Esophagus muscularis mucosa (tissue), 4 donors: ENCODE measurements at places on chromosomes 12 and 14. TPM values are rescaled to one million over a fixed set of nuclear protein-coding genes. Genes with fewer than 3 reads are reported as not detected.

The HOXC9 gene
- not detected for total RNA-seq

The SLC10A1 gene
- not detected for total RNA-seq

The BDKRB1 gene
- 2.5 TPM for total RNA-seq

The TXNDC16 gene
- total RNA-seq: 12.1 TPM

The TRHDE gene
- total RNA-seq: 0.63 TPM

The C12orf54 gene
- total RNA-seq: not detected

The ZFHX2 gene
- total RNA-seq: 1.8 TPM

- no peaks in the 10 kb centered on the region for H3K36me3 ChIP-seq
- no peaks in the 10 kb centered on the region for H3K27me3 ChIP-seq
- DNase-seq: no peak
- H3K4me1 ChIP-seq: no peaks in the 10 kb centered on the region
- no peak overlapping the region for H3K27ac ChIP-seq
Measured at GRCh38 chr14:49464885-49465284, 121.3 kb downstream of the RPS29 start.

DNA sequence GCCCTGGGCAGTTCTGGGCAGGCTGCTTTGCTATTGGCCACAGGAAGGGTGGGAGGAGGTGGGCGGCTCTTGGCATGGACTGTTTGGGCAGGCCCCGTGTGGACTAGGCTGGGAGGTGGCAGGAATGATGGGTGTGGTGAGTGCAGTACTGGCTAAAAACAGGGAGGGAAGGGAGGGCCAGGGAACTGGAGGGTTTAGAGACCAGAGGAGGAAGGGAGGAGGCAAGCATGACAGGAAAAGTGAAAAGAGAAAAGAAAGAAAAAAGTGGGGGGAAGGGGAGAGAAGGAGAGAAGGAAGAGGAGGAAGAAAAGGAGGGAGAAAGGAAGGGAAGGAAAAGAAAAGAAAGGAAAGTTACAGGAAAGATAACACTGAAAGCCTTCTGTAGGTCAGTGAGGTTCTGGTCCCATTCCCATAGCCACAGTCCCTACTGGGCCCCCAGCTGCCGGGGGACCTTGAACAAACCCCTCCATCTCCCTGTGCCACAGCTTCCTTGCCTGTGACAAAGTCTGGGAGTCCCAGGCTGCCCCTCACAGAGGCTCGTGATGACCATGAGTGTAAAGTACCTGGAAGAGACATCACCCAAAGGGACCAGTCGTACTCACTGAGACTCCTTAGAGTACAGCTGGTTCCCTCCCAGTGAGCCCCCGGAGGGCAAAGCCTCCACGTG lies 1.1 kb upstream of the C14orf132 start:
- peak overlapping the region; percentile 90 for H3K4me3 ChIP-seq
- no peaks in the 10 kb centered on the region for H3K27me3 ChIP-seq
- no peaks in the 10 kb centered on the region for H3K36me3 ChIP-seq
- no peak for DNase-seq
- H3K4me1 ChIP-seq: peaks cover 46% of the 10 kb centered on the region

DNA sequence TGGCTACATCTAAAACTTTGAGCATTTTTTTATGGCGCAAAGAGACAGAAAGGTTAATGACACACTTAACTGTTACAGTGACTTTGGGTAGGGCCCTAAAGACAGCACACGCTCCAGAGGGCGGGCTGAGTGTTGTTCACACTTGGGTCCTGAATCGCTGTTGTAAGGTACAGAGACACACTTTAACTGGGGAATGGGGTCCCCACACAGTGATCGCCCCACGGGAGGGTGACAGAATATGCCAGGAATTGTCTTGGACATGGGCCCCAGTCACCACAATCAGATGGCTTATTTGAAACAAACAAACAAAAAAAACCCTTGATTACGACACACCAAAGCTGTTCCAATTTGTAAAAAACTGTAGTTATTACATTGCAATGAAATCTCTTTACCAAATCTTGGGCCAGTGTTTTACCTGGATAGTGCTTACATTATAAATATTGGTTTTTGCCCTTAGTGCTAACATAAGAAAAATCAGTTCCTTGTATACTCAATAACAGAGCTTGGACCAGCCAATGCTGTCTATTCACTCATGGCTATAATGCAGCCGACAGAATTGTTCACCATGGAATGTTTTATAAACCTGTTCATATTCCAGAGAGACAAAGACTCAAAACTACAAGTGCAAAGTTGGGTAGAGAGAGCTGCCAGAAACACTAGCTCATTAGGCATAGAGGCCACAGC lies 28.3 kb downstream of the KCTD10 start:
- H3K27ac ChIP-seq: no peak overlapping the region
- H3K4me3 ChIP-seq: no peak overlapping the region
- H3K27me3 ChIP-seq: no peaks in the 10 kb centered on the region
- H3K36me3 ChIP-seq: peaks cover 33% of the 10 kb centered on the region

- no peak overlapping the region for H3K4me3 ChIP-seq
- DNase-seq: no peak
- H3K27ac ChIP-seq: no peak overlapping the region
- peaks cover 3% of the 10 kb centered on the region for H3K27me3 ChIP-seq
- peaks cover 17% of the 10 kb centered on the region for H3K4me1 ChIP-seq
Measured at GRCh38 chr12:65505386-65506121, 227.1 kb downstream of the MSRB3 start.

DNA sequence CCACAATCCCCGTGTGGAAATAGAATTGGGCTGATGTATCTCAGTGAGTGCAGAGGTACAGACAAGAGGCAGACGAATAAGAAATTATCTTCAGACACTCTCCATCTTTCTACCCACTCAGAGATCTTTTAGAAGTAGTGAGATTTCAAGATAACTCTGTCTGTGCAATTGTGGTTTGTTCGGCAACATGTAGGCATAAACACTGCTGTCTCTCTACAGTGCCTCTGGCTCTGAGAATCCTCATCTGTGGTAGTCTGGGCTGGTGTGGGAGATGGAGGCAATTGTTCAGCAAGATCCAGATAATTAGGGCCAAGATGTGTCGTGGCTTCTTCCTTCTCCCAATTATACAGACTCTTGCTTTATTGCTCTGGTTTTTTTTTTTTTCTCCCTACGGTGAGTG lies 3.1 kb downstream of the HOXC13 start:
- H3K27me3 ChIP-seq: peaks cover 95% of the 10 kb centered on the region
- H3K36me3 ChIP-seq: no peaks in the 10 kb centered on the region
- H3K4me1 ChIP-seq: peaks cover 6% of the 10 kb centered on the region
- no peak overlapping the region for H3K4me3 ChIP-seq

DNA sequence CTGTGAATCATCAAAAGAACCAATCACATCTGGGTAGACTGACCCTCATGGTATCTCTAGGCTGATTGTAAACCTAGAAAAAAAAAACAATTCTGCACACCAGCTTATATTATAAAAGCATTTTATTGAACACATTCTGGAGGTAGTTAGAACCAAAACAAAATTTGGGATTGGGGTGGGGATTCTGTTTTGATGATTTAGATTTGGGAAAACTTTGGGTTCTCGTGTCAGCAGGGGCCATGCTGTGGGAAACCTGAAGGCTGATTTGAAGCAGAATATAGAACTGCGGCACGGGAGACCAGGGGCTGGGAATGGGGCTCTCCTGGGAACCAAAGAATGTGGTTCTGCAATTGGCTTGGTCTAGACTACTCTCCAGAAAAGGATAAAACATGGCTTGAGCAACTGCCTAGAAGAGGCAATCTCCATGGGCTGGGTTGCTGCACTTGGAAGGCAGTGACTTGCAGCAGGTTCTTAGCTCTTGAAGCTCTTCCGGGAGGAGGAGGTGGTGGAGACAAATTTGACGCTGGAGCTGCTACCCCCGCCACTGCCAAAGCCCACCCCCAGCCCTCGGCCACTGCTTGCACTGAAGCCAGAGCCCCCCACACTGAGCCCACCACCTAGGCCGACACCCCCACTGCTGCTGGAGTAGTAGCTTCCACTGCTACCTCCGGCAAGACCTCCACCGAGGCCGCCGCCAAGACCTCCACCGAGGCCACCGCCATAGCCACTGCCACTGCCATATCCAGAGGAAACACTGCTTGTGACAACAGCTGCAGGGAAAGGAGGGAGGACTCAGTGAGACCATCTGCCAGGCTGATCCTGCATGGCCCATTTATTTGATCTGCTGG lies 5.5 kb downstream of the KRT5 start:
- H3K4me1 ChIP-seq: no peaks in the 10 kb centered on the region
- no peaks in the 10 kb centered on the region for H3K27me3 ChIP-seq
- DNase-seq: peak; percentile 60
- H3K4me3 ChIP-seq: no peak overlapping the region
- no peaks in the 10 kb centered on the region for H3K36me3 ChIP-seq

- no peaks in the 10 kb centered on the region for H3K36me3 ChIP-seq
- no peak overlapping the region for H3K27ac ChIP-seq
- H3K27me3 ChIP-seq: no peaks in the 10 kb centered on the region
- H3K4me3 ChIP-seq: no peak overlapping the region
Measured at GRCh38 chr12:19971361-19972280, 396.7 kb upstream of the PDE3A start.

- no peaks in the 10 kb centered on the region for H3K4me1 ChIP-seq
- no peaks in the 10 kb centered on the region for H3K27me3 ChIP-seq
- no peak for DNase-seq
- no peak overlapping the region for H3K4me3 ChIP-seq
- H3K36me3 ChIP-seq: no peaks in the 10 kb centered on the region
Measured at GRCh38 chr12:46103559-46104383, 113.4 kb upstream of the SCAF11 start.

GRCh38 chr12:105865886-105866285 lies 272.9 kb downstream of the NUAK1 start:
- no peaks in the 10 kb centered on the region for H3K4me1 ChIP-seq
- no peak overlapping the region for H3K4me3 ChIP-seq
- DNase-seq: no peak
- no peak overlapping the region for H3K27ac ChIP-seq

DNA sequence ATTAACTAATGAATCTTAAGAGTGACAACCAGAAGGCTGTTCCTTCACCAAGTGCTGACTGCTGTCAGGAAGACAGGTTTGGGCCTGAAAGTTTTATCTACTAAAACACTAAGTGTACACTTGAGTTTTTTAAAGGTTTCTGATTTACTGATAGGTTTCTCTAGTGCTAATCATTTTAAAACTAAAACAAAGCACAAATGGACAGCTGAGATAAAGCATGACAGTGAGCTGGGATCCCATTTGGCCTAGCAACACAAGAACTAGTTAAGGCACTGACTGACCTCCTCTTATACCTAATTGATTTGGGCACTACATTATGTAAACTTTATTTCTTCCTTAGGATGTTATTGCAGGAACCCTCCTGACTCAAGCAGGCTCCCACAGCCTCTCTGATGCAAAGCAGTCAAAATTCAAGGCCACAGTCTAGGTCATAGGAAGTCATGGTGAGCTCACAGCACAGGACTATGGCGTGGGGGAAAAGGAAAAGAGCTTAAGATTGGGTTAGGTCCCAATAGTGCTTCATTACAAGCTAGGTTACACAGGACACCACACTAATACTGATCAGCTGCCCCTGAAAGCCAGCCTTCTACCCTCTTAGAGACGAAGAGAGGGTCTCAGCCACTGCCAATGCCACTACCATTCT lies 3.5 kb downstream of the STXBP6 start:
- H3K4me1 ChIP-seq: peaks cover 73% of the 10 kb centered on the region
- H3K4me3 ChIP-seq: no peak overlapping the region
- no peak for DNase-seq
- peak overlapping the region; percentile 23 for H3K27ac ChIP-seq
- H3K36me3 ChIP-seq: no peaks in the 10 kb centered on the region

DNA sequence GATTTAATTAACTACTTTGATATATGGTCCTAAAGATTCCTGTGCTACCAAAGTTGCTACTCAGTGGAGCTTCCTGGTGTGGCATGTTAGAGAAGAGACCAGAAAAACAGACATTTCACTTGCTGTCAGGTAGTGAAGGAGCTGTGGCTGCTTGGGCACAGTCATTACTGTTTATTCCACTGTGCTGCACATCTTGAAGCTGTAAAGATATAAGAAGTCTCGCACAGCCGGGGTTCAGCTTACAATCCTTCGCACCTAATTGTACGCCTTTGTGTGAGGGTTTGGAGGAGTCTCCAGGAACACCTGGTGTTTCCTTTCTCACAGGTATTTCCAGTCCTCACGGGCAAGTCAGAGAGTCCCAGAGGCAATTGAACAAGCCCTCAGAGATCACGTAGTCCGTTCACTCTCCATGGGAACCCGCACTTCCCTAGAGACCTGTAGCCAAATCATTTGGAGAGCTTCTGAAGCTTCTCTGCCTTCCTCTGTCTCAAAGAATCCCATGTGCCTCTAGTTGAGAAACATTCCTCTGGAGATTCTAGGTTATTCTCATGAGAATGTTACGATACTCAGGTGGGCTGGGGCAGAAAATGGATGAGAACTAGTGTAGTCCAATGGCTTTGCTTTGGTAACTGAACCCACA lies 4.1 kb downstream of the EVL start:
- H3K27ac ChIP-seq: no peak overlapping the region
- peaks cover 14% of the 10 kb centered on the region for H3K4me1 ChIP-seq

DNA sequence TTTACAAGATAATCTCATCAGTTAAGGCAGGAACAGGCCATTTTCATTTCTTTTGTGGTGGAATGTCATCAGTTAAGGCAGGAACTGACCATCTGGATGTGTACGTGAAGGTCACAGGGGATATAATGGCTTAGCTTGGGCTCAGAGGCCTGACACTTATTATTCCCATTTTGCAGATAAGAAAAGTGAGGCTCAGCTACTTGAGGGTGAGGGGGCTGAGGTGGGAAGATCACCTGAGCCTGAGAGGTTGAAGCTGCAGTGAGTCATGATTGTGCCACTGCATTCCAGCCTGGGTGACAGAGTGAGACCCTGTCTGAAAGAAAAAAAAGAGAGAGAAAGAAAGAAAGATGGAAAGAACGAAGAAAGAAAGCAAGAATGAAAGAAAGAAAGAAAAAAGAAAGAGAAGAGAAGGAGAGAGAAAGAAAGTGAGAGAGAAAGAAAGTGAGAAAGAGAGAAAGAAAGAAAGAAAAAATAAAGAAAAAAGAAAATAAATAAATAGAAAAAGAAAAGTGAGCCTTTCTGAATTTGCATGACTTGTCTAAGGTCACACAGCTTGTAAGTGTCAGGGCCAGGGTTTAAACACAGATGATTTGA lies 142.0 kb downstream of the TMEM30B start:
- no peak overlapping the region for H3K27ac ChIP-seq
- DNase-seq: no peak

DNA sequence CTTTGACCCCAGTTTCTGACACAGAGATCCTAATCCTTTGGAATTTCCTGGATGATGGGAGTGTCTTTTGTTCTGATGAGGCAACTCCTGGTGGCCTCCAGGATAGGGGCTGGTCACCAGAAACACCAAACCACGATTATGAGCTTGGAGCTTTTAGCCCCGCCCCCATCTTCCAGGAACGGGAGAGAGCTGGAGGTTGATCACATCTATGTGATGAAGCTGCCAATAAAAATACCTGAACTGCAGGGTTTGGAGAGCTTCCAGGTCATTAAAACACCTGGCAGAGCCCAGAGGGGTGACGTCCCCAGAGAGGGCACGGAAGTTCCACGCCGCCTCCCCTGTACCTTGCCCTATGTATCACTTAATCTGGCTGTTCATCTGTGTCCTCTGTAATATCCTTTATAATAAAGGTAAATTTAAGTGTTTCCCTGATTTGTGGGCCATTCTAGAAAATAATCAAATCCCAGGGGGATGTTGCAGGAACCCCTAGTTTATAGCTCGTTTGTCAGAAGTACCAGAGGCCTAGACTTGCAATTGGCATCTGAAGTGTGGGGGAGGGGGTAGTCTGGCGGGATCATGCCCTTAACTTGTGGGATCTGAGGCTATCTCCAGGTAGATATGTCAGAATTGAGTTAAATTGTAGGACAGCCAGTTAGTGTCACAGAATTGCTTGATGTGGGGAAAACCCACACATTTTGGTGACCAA lies 21.2 kb downstream of the APPL2 start:
- H3K4me1 ChIP-seq: peaks cover 9% of the 10 kb centered on the region
- H3K36me3 ChIP-seq: peaks cover 81% of the 10 kb centered on the region
- no peak overlapping the region for H3K27ac ChIP-seq
- no peak for DNase-seq
- H3K4me3 ChIP-seq: no peak overlapping the region
